Stimulated activated CD4-positive, alpha-beta T cell treated with anti-CD3 and anti-CD28 coated beads, Interleukin-4, amount 100 ng/mL, for 4 hours (primary cell): ENCODE measurements at places on chromosomes 7 and 10.

DNA sequence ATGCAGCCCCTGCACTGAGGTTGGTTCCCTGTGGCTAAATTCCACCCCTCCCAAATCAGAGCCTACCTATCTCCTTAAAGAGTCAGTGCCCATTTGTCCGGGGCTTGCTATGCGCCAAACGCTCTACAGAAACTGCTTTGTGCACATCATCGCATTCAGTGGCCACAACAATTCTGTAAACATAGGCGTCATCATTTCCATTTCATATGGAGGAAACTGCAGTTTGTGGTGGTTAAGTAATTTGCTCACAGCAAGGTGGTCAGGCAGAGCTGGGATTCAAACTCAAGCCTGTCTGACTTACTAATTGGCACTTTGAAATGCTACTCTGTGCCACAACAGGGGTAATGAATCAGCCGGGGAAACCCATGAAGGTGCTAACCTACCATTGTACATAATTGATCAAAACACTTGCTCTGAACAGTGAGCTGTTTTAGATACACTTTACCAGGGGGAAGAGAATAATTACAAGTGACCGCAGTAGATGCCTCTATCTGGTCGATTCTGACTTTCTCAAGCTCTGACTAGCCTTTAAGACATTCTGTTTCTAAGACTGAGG is 775.5 kb downstream of the LRMDA start:
- no peak for DNase-seq

DNA sequence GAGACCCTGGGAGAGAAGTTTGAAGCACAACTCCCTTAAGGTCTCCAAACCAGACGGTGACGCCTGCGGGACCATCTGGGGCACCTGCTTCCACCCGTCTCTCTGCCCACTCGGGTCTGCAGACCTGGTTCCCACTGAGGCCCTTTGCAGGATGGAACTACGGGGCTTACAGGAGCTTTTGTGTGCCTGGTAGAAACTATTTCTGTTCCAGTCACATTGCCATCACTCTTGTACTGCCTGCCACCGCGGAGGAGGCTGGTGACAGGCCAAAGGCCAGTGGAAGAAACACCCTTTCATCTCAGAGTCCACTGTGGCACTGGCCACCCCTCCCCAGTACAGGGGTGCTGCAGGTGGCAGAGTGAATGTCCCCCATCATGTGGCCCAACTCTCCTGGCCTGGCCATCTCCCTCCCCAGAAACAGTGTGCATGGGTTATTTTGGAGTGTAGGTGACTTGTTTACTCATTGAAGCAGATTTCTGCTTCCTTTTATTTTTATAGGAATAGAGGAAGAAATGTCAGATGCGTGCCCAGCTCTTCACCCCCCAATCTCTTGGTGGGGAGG is 10.8 kb downstream of the SERPINE1 start:
- DNase-seq: no peak

DNA sequence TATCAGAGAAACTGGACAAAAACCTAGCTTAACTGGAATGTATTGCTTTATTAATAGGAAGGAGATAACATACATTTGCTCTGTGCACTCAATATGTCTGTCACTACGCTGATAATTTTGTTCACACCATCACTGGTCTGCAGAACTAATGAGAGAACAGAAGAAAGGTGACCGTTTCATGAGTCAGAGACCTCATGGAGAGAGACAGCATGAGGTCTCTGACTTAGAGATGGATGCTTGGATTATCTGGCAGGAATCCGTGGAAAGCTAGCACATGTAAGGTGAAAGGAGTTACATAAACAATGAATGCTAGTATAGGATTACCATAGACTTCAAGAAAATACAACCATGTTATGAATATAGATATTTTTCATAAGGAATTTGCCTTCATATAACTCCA is 947.3 kb downstream of the IPMK start:
- no peak for DNase-seq

- no peak for DNase-seq
Observed at GRCh38 chr7:36978461-36978860, 254.2 kb upstream of the AOAH start.

GRCh38 chr10:3902809-3903410 is 117.9 kb upstream of the KLF6 start:
- no peak for DNase-seq

GRCh38 chr7:51128545-51129435 is 187.8 kb downstream of the COBL start:
- DNase-seq: no peak

- DNase-seq: no peak
Observed at GRCh38 chr7:126699707-126700106, 553.0 kb downstream of the GRM8 start.

DNA sequence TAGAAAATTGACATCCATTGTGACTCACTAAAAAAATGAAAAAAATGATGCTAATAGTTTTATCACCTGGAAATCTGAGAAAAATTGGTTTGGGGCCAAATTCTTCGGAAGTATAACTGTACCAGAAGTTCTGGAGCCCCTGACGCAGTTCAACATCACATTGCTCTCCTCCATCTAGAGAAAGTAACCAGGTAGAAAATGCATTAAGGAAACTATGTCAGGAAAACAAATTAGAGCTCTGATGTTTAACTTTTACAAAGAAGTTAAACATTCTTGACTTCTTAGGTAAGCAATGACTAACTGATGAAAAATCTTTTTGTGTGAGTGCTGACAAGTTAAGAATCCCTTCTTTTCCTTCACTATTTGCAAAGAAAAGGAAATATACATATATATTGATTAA is 61.1 kb upstream of the TMEM196 start:
- no peak for DNase-seq

DNA sequence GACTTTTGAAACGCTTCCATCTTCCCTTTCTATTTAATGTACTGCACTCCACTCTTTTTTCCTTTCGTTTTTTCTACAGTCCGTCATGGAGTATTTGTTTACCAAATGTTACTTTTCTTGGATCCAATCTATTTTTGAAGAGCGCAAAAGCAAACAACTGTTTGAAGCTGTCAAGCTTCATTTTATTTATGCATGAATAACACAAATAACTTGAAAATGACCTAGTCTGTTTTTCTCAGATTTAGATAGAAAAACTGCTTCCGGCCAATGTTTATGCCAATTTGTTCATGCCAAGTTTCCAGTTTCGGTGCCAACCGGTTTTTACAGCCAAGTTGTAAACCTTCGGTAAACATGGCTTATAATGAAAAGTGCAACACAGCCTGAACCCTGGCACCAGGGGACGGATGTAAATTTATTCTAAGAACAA is 150.9 kb upstream of the KLF6 start:
- DNase-seq: no peak

DNA sequence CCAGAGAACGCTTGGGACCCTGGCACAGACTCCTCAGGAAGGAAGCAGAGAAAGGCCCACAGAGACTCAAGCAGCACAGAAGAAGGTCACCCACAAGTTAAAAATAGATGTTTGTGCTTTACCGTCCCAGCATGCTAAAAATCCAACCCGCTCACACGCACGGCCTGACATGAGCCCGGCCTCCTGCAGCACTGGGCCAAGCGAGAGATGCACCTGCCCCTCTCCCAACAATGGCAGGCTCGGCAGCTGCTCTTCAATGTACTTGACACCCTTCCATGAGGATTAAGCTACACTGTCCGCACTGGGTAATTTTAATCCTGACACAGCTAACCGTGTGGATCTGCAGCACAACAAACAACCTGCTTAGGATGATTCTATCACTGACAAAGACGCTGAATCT is 9.3 kb downstream of the DIP2C start:
- no peak for DNase-seq

DNA sequence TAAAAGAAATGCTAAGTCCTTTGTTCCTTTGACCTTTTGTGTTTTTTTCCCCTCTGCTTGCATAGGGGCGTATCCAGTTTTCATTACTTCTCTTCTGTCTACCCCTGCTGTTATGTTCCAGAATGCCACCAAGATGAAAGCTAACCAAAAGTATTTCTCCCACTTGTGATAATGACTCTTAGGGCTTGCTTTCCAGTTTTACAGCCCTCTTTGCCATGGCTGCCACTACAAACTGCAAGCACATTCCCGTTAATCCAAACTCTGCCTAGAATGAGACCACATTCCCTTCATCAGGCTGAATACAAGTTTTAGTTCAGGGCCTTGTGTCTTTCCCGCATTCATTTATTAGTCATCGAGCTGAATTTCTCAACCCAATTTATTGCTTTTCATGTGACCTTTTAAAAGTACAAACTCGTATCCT is 23.6 kb upstream of the CD36 start:
- no peak for DNase-seq

GRCh38 chr10:42646687-42647640 is 8.6 kb upstream of the ZNF33B start:
- no peak for DNase-seq

GRCh38 chr7:47557694-47558670 is 23.9 kb downstream of the TNS3 start:
- no peak for DNase-seq

DNA sequence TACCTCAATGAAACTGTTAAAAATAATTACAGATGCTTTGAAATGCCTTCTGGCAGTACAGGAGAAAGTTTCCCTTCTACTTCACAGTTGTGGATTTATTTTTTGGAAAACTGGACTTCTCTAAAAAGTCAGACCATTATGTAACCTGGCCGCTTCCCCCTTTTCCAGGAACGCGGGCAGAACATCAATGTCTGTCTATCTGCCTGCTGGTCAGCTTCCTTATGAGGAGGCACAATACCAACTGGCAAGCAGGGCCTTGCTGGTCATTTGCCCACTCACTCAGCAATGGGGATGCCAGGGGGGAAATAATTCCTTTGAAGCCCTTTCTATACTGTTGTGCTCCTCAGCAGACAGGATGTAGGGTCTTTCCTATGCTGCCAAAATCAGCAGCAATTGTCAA is 22.5 kb upstream of the ADRB1 start:
- no peak for DNase-seq

DNA sequence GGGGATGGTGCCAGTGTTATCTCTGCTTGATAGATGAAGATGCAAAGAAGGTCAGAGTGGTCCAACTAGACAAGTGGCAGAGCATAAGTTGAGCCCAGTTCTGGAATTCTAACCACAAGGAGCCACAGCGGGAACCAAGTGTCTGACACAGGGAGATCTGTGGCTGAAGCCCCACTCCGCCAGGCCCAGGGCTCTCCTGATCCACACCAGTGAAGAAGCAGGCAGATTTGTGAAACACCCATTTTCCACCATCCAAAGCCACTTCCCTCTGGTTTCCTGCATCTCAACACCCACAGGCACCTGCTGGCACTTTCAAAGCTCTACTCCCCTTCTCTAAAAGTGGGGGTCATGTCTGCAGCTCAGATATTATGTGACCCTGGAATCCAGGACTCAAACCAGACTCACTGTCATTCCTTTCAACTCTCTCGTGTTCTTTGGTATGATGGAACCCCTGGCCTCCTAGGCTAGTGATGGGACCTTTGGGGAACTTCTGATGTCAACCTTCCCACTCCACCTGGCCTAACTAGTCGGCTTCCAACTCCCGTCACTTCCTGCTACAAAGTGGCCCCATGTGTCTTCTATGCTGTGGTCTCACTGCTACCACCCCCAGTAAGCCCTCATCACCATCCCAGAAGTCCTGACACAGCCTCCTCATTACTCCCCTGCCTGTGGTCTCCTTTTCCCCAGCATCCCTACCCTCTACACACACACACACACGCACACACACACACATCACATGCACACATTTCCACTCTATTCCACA is 177.6 kb downstream of the GRID1 start:
- DNase-seq: no peak

- no peak for DNase-seq
Observed at GRCh38 chr7:70646536-70647248, 485.3 kb upstream of the GALNT17 start.

DNA sequence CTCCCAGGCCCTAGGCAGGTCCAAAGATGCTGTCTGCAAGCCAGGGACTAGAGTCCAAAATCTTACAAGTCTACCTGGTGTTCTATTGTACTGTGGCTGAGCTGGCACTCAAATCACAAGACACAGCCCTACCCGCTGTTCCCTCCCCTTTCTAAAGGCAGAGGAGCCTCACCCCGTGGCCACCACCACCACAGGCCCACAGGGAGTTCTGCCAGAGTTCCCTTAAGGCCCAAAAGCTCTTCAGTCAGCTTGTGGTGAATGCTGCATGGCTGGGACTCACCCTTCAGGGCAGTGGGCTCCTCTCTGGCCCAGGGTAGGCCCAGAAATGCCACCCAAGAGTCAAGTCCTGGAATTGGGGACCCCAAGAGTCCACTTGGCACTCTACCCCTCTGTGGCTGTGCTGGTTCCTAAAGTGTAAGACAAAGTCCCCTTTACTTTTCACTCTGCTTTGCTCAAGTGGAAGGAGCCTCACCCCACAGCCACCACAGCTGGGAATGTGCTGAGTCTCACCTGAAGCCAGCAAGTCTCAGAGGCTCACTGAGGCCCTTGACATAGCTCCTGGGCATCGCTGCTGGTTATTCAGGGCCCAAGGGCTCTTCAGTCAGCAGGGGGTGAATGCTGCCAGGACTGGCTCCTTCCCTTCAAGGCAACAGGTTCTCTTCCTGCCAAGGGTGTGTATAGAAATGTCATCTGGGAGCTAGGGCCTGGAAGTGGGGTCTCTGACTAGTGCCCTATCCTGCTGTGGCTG is 48.8 kb upstream of the PSAP start:
- DNase-seq: no peak

GRCh38 chr7:49885593-49886285 is 112.3 kb downstream of the VWC2 start:
- DNase-seq: no peak

- no peak for DNase-seq
Observed at GRCh38 chr7:116614499-116615262, 57.3 kb upstream of the MET start.

GRCh38 chr10:73803680-73804286 is 7.6 kb downstream of the NDST2 start:
- DNase-seq: no peak

- no peak for DNase-seq
Observed at GRCh38 chr10:86266446-86267242, 100.0 kb downstream of the GRID1 start.

- no peak for DNase-seq
Observed at GRCh38 chr7:130148561-130148960, 56.6 kb downstream of the TMEM209 start.

- DNase-seq: no peak
Observed at GRCh38 chr10:12875100-12875499, 126.4 kb downstream of the CCDC3 start.

DNA sequence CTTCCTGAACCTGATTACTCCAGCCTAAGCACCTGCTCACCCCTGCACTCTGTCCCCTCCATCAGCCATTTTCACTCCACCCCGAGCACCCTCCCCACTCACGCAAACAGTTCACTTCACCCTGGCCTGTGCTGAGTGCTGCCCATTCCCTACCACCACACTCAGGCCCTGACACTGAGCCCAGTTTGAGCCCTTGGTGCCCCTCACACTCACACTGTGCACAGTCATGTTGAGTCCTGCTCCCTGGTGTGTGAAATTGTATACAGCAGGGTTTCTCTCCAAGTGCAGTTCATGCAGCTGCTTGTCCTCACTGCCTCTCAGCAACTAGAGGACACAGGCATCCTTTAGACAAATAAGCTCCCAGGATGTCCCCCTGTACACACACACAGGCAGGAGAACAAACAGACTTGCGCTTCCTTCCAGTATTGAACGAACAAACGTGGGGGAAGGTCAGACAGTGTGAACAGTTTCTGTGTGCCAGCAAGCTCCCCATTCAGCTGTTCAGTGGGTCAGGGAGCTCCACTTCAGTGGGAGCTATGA is 6.8 kb downstream of the MYO1G start:
- no peak for DNase-seq
